ENCODE measurements at places on chromosomes 4 and X.

GRCh38 chr4:13922459-13922858 is 294.9 kb upstream of the BOD1L1 start:
- no peak for DNase-seq

DNA sequence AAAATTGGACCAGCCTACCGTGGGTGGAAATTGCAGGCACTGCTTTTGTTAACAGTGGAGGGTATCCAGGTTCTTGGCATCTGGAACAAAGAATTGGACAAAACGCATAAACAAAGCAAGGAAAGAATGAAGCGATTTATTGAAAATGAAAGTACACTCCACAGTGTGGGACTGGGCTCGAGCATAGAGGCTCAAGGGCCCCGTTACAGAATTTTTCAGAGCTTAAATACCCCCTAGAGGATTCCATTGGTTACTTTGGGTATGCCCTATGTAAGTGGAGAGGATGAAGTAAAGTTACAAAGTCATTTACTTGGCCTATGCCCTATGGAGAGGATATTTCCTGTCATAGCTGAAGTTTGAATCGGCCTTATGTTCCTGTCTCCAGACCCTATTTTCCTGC is 85.3 kb downstream of the GLUD2 start:
- no peak for DNase-seq

DNA sequence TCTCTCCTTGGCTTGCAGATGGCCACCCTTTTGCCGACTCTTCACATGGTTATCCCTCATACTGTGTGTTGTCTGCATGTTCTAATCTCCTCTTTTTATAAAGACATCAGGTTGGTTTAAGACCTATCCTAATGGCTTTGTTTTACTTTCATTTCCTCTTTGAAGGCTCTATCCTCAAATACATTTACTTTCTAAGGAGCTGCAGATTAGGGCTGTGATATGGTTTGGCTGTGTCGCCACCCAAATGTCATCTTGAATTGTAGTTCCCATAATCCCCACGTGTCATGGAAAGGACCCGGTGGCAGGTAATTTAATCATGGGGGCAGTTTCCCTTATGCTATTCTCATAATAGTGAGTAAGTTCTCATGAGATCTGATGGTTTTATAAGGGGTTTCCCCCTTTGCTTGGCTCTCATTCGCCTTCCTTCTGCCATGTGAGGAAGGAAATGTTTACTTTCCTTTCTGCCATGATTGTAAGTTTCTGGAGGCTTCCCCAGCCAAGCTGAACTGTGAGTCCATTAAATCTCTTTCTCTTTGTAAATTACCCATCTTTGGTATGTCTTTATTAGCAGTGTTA is 204.5 kb downstream of the RELL1 start:
- no peak for DNase-seq

DNA sequence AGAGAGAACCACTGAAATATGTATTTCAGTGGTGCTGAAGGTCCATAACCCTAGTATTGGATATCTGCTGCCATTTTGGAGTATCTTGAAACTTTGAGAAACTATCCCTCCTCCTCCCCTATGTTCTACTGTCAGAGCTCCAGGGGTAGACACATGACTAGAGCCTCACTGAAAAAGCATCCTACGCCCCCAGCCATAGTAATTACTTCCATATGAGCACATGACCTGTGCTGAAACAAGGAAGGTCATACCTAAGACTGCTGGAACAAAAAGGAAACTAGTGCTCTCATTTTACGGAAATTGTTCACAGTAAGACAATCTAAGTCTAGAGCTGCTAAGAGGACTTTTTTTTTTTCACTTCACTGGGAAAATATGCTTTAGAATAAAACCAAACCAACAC is 42.0 kb upstream of the MAPK10 start:
- DNase-seq: no peak

DNA sequence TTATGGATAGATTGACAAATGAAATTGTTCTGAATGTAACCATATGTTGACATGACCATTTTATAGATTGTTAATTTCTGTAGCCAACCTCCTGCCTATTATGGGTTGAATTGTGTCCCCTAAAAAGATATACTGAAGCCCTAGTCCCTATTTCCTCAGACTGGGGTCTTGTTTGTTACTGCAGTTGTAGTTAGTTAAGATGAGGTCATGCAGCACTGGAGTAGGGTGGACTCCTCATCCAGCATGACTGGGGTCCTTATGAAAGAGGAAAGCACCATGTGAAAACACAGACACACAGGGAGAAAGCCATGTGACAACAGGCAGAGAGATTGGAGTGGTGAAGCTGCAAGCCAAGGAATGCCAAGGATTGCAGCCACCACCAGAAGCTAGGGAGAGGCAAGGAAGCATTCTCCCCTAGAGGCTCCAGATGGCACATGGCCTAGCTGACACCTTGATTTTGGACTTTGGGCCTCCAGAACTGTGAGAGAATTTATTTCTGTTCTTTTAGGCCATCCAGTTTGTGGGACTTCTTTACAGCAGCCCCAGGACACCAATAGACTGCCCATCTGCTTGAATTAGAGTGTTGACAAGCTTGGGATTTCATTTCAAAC is 14.0 kb downstream of the MTM1 start:
- DNase-seq: no peak

- no peak for DNase-seq
Measured at GRCh38 chr4:156294577-156294976, 340.9 kb upstream of the CTSO start.

DNA sequence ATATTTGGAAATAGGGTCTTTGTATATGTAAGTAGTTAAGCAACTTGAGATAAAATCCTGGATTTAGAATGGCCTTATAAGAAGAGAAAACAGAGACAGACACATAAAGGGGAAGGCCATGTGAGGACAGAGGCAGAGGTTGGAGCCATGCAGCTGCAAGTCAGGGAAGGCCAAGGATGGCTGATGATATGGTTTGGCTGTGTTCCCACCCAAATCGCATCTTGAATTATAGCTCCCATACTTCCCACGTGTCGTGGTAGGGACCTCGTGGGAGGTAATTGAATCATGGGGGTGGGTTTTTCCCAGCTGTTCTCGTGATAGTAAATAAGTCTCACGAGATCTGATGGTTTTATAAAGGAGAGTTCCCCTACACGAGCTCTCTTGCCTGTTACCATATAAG is 76.3 kb downstream of the STK32B start:
- DNase-seq: no peak

All from T-helper 1 cell (primary cell).